ENCODE measurements at places on chromosomes 7 and 10.

DNA sequence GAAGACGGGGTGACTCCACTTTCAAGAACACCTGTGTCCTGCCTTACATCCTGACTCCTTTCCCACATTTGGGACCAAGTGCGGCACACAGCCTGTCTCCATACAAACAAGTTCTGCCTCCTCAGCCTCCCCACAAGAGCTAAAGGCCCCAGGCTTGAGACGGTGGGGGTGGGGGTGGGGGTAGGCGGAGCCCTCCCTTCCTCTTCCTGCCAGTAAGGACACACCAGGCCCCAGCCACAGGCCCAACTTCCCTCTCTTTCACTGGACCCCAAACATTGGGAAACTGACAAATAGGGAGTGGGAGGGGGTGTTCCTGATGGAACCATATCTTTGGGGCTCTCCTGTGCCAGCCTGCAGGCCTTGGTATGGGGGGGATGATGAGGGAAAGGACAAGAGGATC lies 4.6 kb downstream of the CDK5 start:
- DNase-seq = no peak

DNA sequence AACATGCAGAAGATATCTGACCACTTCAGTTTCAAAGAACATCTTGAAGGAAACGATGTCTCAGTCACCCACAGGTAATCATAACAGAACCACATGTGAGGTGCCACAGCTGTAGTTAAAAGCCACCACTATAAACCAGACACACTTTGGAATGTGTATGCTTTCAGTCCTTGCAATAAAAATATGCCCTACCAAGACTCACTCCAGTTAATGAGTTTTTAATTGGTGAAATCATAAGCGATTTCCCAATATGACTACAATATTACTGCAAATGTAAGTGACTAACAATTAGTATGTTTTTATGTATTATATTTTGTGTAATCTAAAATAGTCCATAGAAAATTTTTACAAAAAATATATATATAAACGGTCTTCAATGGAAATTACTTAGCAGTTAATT lies 428.2 kb downstream of the PARD3 start:
- DNase-seq = no peak

- DNase-seq = no peak
These were observed 64.2 kb upstream of the IL6 start for GRCh38 chr7:22662556-22663356.

DNA sequence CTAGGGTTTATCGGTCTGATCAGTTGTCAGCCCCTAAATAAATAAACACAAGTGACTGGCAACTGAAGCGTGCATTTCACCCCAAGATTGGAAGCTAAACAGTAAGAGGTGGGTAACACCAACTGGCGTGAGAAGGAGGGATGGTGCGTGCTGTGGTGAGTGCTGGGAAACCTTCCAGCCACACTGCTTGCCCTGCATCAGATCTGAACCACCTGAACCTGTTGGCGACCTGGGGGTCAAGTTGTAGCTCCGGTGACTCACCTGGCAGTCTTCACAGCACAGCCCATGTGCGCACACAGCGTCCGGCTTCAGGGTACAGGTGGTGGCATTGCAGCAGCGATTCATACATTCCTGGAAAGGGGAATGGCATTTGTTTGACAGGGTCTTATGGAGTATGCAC lies 170.1 kb downstream of the FANK1 start:
- no peak for DNase-seq

DNA sequence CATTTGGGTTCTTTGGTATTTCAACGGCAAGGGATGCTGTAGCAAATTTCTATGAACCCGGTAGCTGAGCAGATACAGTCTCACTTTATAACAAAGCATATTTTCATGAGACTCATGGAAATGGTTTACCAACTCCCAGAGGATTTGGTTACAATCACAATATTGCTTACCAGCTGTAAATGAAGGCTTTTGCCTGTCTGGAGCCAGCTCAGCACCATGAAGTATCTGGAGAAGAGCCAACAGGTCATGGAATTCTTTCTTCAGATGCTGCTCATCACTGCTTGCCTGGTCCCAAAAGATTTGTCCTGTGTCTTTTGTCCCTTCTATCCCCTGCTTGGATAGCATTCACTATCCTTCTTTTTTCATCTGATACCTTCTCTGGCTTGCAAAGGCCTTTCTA lies 316.9 kb upstream of the PHYHIPL start:
- DNase-seq = no peak

DNA sequence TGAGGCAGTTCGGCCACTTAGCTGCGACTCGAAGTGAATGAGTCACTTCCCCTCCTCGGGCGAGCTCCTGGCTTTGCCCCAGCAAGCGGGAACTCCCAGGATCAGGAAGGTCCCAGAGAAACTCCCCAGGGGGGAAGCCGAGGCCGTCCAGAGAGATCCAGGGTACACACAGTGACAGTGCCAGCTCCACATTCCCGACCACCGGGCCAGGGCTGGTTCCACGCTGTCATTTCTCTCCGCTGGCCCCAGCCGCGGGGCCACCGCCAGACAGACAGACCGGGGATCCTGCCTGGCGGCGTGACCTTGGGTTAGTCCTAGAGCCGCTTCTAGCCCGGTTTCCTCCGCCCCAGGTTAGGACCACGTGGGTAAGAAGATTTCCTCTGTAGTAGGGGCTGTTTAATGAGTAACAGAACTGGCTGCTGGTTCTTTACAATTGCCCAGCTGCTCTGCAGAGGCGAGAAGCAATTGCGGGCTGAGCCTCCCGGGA lies 463 bp upstream of the UPP1 start:
- peak; percentile 58 for DNase-seq

DNA sequence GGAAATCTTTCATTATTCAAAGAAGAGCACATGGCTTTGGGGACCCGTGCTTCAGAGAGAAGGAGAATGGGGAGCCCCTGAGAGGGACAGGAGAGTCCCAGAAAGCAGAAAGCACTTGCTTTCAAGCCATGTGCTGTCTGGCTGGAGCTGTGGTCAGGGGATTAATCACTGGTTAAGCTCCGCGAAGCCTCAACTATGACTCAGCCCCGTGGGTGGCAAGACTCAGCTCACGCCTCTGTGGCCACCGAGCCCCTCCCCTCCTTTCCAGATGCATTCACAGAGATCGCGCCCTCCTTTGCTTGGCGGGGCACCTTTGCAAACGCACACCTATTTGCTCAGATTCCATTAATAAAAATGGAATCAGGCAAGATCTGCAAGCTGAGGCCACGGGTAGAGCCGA lies 202.9 kb upstream of the TCERG1L start:
- DNase-seq = no peak

DNA sequence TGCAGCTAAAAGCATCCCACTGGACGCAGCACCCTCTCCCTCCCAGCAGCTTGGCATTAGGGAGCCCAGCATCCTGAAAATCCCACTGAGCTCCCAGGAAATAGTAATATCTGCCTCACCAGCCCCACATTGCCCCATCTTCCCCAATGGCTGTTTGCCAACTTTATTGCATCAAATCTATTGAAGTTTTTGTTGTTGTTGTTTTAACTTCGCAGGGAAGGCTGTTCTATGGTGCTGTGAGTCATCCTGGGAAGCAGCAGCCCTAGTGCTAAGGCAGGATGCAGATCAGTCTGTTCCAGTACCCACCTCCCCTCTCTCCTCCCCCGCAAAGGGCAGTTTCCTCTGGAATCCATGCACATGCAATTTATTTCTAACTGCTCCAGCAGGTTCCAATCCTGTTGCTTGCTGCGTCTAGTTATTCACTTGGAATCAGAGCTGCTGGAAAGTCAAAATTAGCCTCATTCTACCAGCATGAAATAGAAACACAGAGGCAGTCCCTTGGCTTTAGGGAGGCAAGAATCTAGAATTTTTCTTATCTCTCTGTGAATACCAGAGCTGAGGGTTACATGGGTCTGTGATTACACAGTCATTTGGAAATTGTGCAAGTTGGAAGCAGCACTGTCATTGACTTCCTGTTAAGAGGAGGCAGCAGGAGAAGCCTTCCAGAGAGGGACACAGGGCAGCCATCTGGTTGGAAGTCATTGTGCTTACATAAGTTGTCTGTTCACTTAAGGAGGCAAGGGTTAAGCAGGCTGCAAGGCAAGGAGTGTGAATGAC lies 115.9 kb upstream of the CACUL1 start:
- no peak for DNase-seq

- no peak for DNase-seq
These were observed 26.3 kb upstream of the AMZ1 start for GRCh38 chr7:2661602-2662272.

GRCh38 chr10:79023240-79024162 lies 45.3 kb upstream of the ZMIZ1 start:
- DNase-seq = no peak

DNA sequence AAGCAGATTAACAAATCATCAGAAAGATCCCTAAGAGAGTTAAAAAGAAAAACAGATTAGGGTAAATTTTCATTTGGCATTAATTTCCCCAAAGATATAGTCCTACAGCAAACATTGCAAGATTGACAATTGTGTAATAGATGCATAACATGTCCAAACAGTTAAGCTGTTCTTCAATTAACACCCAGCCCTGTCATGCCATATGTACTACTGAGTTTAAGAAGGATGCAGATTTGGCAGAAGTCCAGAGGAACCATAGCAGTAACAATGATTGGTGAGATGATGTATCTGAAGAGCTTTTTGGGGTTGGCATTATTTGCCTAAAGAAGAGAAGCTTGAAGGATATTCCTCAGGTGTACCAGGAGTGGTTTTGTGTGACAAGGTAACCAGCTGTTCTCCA lies 287.6 kb downstream of the LRMDA start:
- no peak for DNase-seq

- no peak for DNase-seq
These were observed 241.3 kb upstream of the KMT2E start for GRCh38 chr7:104772405-104773345.

- DNase-seq = no peak
These were observed 30.1 kb downstream of the VPS41 start for GRCh38 chr7:38878694-38879457.

- no peak for DNase-seq
These were observed 3.5 kb upstream of the AEBP1 start for GRCh38 chr7:44100458-44101302.

DNA sequence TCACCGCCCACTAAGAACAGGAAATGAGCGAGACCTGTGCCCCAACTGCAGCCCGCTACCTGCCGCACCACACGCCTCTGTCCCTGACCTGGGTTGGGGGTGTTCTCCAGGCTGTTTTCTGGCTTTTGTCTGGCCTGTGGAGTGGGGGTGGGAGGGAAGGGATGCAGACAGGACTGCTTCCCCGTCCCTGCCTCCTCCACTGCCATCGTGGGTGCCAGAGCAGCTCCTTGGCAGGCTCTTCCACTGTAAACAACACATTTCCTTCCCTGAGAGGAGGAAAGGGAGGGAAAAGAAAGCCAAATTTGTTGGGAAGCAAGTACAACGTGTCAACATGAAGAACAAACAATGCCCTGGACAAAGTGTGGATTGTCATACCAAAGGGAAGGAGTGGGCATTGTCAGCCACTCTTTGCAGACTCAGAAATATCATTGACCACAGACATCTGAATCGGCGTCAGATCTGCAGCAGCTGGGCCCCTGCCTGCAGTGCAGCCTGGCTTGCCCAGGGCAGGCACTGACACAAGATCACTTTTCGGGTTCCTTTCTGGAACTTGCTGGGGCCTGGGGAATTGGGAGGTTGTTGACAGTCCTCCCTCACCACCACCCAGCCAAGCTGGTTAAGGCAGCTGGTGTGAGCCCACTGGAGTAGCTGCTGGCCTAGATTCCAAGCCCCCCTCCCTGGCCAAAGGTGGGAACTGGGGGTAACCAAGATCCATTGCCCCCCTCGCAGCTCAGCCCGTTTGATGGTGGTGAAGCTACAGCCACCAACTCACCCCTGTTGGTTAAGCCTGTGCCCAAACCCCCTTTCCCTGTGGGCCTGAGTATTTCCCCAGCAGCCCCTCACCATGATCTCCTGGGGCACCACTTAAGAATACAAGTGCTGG lies 22.6 kb upstream of the TRIM8 start:
- no peak for DNase-seq

DNA sequence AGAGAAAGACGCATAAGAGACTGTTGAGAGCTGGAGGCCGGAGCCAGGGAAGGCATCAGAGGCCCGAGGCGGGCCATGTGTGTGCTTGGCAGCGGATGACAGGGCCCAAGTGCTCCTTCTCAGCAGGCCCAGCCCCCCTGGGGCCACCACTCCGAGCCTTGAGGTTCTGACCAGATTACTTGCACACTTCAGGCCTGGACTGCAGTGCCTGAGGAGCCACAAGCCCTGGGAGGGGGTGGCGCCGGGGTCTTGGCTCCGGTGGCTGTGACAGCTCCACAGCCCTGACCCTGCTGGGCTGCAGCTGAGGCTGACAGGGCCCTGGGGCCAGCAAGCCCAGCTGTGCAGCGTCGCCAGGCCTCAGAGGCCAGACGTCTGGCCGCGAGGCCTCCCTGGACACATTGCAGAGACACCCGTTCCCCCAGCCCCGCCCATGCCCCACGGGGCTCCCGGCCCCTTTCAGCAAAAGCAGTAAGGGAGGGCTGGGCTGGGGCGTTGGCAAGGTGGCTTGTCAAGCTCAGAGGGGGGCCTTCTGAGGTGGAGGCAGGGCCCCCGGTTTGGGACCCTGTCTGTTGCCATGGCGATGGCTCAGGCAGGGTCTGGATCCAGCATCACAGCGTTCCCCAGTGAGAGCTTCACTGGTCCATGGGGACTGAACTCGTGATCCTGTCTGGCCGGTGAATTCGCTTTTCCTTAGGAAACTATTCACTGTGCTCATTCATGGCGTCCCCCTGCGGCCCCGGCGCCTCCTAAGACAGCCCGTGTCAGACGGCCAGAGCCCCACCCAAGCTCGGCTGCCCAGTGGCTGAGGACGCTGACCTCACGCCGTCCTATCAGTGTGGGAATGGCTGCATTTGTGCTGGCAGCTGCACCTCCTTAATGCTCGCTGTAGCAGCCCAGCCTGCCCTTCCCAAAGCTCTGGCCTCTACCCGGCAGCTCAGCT lies 5.7 kb downstream of the ELN start:
- no peak for DNase-seq

DNA sequence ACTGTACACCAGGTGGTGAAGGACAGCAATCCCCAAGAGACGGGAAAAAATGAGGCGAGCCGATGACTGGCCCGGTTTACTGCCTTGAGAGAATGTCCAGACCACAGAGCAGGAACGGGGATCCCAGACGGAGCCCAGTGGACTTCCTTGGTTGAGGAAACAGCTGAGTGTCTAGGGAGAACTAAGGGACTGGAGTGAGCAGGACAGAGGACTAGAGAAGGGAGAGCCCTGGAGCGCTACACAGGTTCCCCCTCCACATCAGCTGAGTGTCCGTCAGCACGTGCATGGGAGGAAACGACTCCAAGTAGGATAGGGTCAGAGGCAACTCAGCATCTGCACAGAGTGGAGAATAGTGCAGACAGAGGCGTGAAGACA lies 7.1 kb upstream of the WDR86 start:
- DNase-seq = no peak

DNA sequence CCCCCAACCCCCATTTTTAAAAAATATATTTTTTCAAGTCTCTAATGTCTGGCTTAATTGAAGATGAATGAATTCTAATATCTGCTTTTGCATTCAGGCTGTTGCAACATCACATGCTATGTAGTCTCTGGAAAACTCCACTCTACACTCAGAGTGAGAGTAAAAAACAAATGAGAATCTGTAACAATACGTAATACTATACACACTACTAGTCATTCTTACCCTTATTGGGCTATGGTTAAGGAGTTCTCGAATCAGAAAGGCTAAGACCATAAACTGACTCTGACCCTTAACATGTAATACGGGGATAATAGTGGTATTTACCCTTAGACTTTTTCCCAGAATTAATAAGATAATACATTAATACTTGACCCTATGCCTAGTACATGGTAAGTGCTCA lies 42.9 kb upstream of the TMEM168 start:
- no peak for DNase-seq

Data from liver (tissue), 10 donors.